NCI-H187 (cell line): ENCODE measurements at places on chromosomes 7 and 10.

DNA sequence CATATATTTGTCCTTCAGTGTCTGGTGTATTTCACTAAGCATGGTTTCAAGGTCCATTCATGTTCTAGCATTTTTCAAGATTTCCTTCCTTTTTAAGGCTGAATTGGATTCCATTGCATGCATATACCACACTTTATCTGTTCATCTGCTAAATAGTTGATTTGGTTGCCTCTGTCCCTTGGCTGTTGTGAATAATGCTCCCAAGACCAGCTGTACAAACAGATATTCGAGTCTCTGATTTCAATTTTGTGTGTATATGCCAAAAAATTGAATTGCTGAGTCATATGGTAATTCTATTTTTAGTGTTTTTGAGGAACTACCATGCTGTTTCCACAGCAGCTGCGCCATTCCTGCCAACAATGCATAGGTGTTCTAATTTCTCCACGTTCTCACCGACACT, 216.4 kb downstream of the NRG3 start:
- DNase-seq, result no peak

GRCh38 chr7:37483627-37484026, 35.0 kb upstream of the ELMO1 start:
- DNase-seq, result no peak

DNA sequence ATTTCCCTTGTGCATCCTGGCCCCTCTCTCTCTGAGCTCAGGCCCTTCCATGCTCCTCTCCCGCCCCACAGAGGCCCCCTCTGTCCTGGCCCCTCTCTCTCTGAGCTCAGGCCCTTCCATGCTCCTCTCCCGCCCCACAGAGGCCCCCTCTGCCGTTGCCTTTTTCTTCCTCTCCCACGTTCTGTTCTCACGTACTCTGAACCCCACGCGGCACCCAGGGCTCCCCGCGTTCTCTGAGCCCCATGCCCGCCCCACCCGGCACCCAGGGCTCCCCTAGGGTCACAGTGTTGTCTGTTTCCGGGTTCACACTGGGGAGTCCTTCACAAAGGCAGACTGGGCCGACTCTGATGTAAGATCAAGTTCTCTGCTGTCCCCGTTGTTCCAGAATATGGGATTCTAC, 336.8 kb downstream of the DNAJB6 start:
- no peak for DNase-seq

DNA sequence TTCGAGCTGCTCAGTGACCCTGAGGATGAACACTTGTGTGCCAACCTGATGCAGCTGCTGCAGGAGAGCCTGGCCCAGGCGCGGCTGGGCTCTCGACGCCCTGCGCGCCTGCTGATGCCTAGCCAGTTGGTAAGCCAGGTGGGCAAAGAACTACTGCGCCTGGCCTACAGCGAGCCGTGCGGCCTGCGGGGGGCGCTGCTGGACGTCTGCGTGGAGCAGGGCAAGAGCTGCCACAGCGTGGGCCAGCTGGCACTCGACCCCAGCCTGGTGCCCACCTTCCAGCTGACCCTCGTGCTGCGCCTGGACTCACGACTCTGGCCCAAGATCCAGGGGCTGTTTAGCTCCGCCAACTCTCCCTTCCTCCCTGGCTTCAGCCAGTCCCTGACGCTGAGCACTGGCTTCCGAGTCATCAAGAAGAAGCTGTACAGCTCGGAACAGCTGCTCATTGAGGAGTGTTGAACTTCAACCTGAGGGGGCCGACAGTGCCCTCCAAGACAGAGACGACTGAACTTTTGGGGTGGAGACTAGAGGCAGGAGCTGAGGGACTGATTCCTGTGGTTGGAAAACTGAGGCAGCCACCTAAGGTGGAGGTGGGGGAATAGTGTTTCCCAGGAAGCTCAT, 1.1 kb downstream of the DDIT4 start:
- no peak for DNase-seq

- DNase-seq, result no peak
Measured at GRCh38 chr7:106206826-106207541, 77.8 kb downstream of the NAMPT start.

- no peak for DNase-seq
Measured at GRCh38 chr10:53005612-53006345, 233.2 kb upstream of the MBL2 start.

DNA sequence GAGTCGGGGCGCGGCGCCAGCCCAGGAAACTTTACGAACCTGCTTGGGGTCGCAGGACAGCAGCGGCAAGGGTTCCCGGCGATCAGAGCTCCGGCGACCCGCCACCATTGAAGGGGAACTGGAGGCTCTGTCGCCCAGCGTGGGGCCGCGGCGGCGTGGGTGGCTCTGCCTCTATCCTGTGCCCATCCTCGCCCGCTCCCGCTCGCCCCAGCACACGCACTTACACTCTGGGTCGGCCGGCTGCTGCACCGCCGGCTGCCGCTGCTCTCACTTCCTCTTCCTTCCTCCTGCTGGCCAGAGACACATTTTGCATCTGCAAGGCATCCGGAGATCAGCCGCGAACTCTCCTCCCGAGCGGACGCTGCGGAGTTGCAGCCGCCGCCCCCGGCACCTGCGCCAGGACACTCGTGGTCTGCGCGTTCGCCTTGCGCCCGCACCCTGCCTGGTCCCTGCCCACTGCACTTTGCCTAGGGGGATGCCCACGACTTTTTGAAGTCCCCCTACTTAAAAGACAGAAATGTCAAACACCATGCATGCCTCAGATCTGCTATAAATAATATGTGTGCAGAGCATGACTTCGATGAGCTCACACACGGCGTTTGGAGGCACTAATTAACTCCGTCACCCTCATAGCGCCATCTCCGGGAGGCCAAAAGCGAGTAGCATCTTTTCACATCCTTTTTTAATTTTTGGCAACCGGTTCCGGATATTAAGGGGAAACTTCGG, at the start of gene ELMO1:
TSS of gene ELMO1 (minus strand) at position 229 of the 726 bp plus-strand sequence. CDS start 106,174 bp downstream, outside the sequence.
- DNase-seq, result no peak

DNA sequence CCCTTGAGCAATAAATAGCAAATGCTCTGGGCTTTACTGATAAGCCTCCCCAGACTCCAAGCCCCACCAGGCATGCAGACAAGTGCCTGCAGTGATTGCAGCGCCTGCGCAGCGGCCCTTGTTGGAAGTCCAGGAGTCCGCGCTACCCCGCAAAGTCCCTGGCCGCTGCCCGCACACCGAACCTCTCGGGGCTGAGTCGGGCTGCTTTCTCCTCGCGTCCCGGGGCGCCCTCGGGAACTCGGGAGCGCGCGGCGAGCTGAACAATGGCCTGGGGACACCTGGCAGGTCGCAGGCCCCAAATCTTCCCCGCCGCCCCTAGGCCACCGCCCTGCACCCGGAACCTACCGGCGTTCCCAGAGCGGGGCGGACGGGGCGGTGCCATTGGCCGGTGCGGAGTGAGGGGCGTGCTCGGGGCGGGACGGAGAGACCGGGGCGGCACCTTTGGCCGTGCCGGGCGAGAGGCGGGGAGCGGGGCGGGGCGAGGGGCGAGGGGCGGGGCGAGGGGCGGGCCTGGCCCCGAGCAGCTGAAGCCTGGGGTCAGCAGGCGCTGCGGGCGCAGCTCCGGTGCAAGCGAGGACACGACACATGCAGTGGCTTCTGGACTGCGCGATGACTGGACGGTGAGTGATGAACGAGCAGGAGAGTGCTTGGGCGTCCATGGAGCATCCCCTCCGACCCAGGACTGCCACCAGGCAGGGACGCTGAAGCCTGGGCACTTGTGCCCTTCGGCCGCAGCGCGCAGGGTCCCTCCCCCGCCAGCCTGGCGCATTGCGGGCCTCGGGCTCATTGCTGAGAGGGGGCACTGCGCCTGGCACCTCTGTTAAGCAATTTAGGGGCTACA, at the start of gene RASSF4:
TSS of gene RASSF4 (plus strand) at position 556 of the 841 bp plus-strand sequence. CDS start 10,401 bp downstream, outside the sequence.
- DNase-seq, result peak; percentile 48

GRCh38 chr7:50957431-50957830, 174.7 kb upstream of the GRB10 start:
- DNase-seq, result no peak

- DNase-seq, result no peak
Measured at GRCh38 chr10:50336140-50336539, 84.8 kb upstream of the ASAH2 start.

DNA sequence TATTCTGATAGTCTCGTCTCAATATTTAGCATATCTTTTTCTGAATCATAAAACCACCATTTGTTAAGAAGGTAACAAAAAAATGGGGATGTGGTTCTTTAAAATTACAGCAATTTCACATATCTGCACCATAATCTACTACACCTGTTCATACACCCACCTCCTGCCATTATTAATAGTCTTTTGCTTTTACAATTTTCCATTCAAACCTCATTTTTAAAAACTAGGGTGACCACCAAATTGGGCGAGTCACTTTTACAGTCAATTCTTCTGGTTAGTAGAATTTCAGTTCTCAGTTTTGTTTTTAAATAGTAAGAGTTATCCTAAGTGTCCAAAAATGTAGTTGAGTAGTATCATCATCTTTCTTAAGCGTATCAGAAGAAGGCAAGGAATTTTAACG, 48.4 kb upstream of the GSAP start:
- DNase-seq, result no peak

GRCh38 chr10:76993213-76993612, 644.4 kb downstream of the KCNMA1 start:
- no peak for DNase-seq

- DNase-seq, result no peak
Measured at GRCh38 chr7:129006636-129007414, 48.1 kb downstream of the TNPO3 start.

- no peak for DNase-seq
Measured at GRCh38 chr10:11005725-11006427, 11.8 kb upstream of the CELF2 start.

GRCh38 chr7:73426016-73426415, 7.6 kb upstream of the FZD9 start:
- no peak for DNase-seq
